IMR-90 (cell line): ENCODE measurements at places on chromosomes 12 and 14. TPM values are rescaled to one million over a fixed set of nuclear protein-coding genes. Genes with fewer than 3 reads are reported as not detected.

- H3K27me3 ChIP-seq: no peaks in the 10 kb centered on the region
- H3K4me3 ChIP-seq: peak overlapping the region; percentile 84
- peaks cover 2% of the 10 kb centered on the region; the same call in 1 of the 2 replicates for H3K4me1 ChIP-seq
- peak overlapping the region; percentile 86 for H3K27ac ChIP-seq
- H3K36me3 ChIP-seq: no peaks in the 10 kb centered on the region
Observed at GRCh38 chr12:64609536-64610078, 688 bp upstream of the RASSF3 start.

DNA sequence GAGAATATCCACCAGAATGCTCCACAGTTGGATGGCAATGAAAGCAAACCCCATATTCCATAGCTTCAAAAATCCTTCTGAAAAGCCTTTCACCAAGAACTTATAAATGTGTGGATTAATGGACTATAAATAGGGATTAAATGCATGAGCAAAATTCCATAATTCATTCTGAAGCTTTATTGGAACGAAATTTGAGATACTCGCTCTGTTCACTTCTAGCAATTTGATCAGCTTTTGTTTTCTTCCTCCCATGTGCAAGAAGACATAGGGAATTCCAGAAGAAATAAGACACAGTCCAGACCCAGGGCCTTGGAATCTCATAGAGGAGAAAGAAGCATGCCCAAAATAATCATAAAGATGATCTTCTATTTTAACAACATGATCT lies 285.9 kb upstream of the TMPO start:
- H3K27me3 ChIP-seq: no peaks in the 10 kb centered on the region
- H3K4me3 ChIP-seq: no peak overlapping the region
- no peak overlapping the region for H3K27ac ChIP-seq
- no peaks in the 10 kb centered on the region for H3K36me3 ChIP-seq
- H3K4me1 ChIP-seq: no peaks in the 10 kb centered on the region
- no peak for DNase-seq

The RBP5 gene
- not detected in 2 replicates for total RNA-seq

The SCN8A gene
- total RNA-seq: 14.7 and 19.7 TPM in 2 replicates

DNA sequence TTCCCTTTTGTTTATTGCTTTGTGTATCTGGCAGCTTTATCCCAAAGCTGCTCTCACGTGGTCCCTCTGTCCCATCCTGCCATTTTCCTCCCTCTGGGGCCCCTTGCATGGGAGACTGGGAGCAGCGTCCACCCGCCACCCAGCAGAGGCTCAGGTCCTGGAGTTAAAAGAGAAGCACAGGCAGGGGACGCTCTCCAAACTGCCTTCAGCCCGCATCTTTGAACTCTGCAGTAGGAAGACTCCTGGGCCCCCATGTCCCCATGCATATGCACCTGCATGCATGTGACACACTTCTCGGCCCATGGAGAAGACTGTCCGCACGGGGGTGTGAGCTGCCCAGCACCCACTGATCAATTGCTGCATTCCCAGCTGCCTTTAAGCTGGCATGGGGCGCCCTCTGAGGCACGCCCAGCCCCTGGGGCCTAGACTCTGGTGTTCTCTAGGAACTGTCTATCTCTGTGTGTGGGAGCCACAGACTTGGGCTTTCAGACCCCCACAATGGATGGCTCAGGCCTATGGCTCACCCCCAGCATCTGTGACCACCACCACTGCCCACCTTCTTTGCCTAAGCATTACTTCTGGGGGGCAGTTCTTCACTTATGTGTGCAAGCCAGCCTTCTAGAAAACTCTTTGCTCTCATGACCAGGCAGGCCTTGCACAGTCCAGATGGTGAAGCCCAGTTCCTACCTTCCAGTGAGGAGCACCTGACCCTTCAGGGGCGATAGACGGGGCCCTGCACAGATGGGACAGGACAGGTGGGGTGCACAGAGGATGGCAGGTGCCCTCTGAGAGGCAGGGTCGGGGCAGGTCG lies 96.1 kb upstream of the DIO3 start:
- H3K36me3 ChIP-seq: no peaks in the 10 kb centered on the region
- H3K27me3 ChIP-seq: peaks cover 21% of the 10 kb centered on the region; the same call in 1 of the 2 replicates
- no peak overlapping the region for H3K27ac ChIP-seq

The RIN3 gene
- total RNA-seq: 2.2 and 2.5 TPM in 2 replicates

The LALBA gene
- not detected in 2 replicates for total RNA-seq

DNA sequence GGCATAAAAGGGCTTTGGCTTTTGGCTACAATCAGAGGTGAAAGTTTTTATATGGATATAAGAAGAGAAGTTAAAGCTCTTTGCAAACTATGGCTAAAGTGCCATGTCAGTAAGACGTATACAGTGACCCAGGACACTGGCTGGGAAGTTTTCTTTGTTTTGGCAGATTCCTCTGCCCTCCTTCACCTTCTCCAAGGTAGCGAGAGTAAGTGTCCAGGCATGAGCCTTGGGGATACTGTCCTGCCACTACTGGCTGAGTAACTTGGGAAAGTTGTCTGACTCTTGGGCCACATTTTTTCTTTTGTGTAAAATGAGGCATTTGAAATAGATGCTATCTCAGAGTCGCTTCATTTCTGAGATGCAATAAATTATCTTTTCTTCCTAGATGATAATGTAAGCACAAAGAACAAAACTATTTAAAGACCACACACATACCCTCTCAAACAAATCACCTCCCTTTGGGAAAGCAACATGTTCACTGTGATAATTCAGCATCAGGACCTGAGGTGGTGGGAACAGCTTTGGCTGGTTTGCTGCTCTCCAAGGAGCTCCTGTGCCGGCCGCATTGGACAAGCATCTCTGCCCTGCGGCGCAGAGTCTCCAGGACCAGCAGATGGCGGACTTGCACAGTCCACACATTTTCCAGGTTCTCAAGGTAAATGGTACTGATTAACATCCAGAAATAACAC lies 106.3 kb downstream of the PTCSC3 start:
- no peak overlapping the region for H3K4me3 ChIP-seq
- H3K27ac ChIP-seq: no peak overlapping the region
- H3K27me3 ChIP-seq: peaks cover 15% of the 10 kb centered on the region
- H3K4me1 ChIP-seq: no peaks in the 10 kb centered on the region
- H3K36me3 ChIP-seq: no peaks in the 10 kb centered on the region
